ENCODE measurements at places on chromosomes 2 and 18. TPM values are rescaled to one million over a fixed set of nuclear protein-coding genes. Genes with fewer than 3 reads are reported as not detected.

DNA sequence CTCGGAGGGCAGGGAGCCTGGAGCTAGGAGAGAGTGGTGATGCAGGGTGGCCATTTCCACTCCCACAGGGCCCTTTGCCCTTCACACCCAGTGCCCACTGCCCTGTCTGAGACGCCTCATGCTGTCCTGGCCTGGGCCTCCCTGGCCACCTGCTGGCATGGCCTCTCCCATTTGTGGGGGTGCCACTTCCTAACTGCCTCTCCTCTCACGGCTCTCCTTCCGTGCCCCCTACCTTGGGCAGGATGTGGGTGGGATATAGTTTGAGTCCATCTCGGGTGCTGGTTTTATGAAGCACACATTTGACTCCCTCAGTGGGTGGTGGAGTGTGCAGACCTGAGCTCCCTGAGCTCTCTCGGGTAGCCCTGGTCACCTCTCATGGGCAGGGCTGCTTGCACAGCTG lies 46.0 kb downstream of the DGKD start:
- DNase-seq, result no peak

DNA sequence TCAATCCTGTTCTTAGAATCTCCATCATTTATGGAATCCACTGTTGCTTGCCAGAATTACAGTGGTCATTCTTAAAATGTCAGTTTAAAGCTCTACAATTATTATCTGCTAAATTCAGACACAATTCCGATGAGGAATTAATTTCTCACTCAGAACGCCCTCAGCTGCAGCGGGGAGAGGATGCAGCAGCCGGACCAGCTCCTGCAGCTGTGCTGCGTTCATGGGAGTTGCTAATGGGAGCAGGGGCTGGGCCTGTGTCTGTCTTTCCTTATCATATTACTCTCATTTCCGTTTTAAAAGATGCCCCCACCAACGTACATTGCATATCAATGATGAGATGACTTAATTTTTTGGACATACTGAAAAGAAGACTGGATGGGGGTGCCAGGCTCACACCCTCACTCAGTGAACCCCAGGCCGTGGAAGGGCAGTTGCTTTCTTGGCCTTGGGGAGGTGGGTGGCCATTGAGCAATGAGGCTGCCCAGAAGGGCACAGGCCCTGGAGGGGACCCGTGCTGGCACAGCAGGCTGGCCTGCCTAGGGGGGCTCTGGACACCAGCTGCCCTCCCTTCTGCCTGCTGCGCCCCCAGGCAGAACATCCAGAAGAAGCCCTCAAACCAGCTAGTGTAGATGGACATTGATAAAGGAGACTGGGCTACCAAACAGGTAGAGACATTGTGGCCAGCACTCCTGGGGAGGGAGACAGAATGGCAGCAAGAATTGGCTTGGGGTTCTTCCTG lies 503.6 kb upstream of the MYT1L start:
- DNase-seq, result no peak

GRCh38 chr2:218155953-218156479 lies 10.7 kb downstream of the CXCR1 start:
- DNase-seq, result no peak

DNA sequence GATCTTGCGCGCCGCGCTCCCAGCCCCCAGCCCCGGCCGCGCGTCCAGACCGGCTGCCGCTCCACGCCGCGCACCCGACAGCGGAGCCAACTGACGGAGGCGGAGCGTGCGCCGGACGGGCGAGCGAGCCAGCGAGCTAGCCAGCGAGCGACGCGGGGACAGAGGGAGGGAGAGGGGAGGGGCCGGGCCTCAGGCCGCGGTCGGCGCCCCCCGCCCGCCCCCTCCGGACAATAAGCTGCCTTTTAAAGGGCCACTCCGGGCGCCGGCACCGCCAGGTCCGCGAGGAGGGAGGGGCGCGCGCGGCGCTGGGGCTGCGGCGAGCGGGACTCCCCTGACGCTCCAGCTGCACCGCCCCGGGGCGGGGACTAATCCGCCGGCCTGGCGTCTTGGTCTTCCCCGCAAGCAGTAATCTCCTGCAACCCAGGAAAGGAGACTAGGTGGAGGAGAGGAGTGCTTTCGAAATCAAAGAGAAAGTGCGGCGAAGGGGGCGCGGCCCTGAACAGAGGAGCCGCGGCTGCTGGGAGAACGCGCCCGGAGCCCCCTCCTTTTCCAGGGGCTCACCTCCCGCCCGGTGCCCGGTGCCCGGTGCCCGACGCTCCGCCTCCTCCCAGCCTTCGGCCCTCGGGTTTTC lies at the start of gene BIN1:
Gene BIN1, minus strand, starts transcription at position 164 of the 631 bp plus-strand sequence. CDS start 211 bp downstream, outside the sequence.
- DNase-seq, result peak; percentile 80

Gene TGFA
- total RNA-seq, result 72.1 TPM

- DNase-seq, result no peak
These were observed 68.3 kb downstream of the MRO start for GRCh38 chr18:50751490-50751889.

GRCh38 chr2:205746420-205746785 lies 64.1 kb downstream of the NRP2 start:
- DNase-seq, result no peak

GRCh38 chr2:168311261-168311910 lies 64.0 kb upstream of the STK39 start:
- no peak for DNase-seq

Gene KCNS3
- 8.9 TPM for total RNA-seq

Gene CCDC141
- not detected for total RNA-seq

DNA sequence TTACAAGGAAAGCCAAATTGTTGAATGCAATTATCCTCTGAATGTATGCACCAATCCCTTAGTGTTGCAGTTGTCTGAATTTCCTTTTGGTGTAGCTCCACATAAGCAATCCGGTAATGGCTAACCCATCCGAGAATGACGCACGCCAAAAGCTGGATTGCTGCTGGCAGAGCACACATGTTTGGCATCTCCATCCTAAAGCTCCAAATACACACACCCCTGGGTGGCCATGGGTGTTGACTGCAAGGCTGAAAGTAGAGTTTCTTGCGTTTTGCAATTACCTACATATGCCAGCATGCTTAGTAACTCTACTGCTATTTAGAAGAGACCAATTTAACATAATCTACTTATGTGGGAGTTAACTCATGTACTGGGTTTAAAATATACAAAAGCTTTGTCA lies 53.1 kb downstream of the KCTD1 start:
- DNase-seq, result no peak

- DNase-seq, result peak; percentile 26
These were observed 8.2 kb downstream of the FAM110C start for GRCh38 chr2:38155-38554.

Gene ESPNL
- 3.5 TPM for total RNA-seq

DNA sequence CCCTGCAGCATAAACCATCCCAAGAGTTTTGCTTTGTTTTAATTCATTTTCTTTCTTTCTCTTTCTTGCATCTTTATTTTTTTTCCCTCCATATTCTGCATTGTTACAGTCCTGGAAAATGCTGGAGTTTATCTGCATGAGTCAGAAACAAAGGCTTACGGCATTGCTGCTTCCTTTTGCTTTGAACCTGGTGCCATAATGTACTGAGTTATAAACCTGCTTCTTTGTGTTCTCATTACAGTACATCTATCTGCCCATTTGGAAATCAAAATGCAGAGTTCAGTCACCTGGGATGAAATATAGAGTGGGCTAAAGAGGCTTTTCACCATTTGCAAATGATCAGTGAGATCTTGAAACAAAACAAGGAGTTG lies 1009.2 kb upstream of the FANCL start:
- DNase-seq, result peak; percentile 2

- DNase-seq, result peak; percentile 29
These were observed 576 bp downstream of the NYAP2 start for GRCh38 chr2:225400060-225400511.

GRCh38 chr18:65257149-65257548 lies 493.7 kb upstream of the CDH7 start:
- no peak for DNase-seq

Gene TLX2
- total RNA-seq, result not detected

Gene DPY30
- total RNA-seq, result 64.1 TPM
